ENCODE measurements at places on chromosomes 16 and 17.

- DNase-seq: no peak
Measured at GRCh38 chr16:74078511-74079231, 217.9 kb upstream of the PSMD7 start.

- DNase-seq: no peak
Measured at GRCh38 chr16:73426433-73427160, 378.7 kb upstream of the ZFHX3 start.

DNA sequence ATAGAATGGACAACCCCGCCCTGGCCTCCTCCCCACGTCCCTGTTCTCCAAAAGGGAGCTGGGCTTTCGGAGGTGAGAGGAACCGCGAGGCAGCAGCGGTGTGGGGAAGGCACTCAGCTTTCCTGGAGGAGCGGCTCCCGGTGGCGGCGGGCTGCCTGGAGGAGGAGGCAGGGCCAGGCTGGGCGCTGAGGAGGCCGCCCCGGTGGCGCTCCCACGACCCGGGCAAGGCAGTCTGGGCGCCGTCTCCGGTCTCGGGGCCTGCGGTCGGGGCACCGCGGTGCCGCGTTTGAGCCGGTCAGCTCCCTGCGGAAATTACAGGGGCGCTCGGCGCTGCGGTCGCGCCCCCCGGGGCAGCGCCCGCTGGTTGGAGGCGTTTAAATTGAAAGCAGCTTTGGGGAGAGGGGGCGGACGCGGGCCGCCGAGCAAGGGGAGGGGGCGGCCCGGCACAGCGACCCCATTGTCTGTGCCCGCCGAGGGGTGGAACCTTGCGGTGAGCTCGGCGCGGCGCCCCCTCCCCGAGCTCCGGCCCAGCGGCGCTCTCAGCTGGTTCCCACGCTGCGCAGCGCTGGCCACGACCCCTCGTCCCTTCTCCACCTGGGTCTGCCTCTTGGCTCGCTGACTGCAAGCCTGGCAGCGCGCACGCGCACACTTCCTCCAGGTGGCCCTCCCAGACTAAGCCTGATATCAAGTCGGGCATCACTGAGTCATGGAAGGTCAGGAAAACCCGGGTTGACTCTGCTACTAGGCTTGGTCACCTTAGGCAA, 58.7 kb upstream of the DLX4 start:
- no peak for DNase-seq

GRCh38 chr17:32831627-32832243, 45.2 kb downstream of the MYO1D start:
- DNase-seq: no peak

DNA sequence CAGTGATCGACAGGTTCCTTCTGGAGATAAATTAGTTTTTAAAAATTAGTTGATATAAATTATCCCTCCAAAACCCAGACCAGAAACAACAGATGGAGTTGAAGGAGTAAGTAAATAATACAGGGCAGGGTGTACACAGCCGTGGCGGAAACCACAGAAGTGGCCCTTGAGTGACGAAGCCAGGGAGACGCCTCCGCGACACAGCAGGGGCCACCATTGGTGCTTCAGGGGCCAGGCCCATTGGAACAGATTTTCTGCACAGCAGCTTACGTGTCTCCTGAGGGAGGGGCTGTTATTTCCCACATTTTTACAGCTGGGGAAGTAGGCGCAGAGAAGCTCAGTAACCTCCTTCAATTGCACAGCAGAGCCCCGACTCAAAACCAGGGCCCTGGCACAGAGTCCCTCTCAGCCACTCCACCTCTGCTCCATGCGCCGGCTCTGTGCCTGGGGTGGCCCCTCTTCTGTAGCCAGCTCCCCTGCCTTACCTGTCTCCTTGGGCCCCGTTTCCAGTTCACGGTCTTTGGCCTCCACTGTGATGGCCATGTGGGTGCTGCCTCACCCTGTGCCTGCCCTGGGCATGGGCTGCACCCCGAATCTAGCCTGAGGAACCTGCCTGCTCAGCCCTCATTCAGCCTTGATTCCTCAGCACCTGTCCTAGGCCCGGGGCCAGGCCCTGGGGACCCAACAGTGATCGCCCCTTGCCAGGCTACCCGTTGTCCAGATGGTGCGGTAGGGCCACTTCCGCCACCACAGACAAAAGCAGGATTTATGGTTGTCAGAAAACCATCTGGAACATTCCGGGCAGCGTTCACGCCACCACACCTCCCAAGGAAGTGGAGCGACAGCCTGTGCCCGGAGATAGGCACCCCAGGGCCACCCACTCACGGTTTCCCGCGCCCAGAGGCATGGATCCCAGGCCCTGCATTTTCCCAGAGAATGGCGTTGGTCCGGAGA, 128.5 kb upstream of the GSE1 start:
- DNase-seq: no peak

DNA sequence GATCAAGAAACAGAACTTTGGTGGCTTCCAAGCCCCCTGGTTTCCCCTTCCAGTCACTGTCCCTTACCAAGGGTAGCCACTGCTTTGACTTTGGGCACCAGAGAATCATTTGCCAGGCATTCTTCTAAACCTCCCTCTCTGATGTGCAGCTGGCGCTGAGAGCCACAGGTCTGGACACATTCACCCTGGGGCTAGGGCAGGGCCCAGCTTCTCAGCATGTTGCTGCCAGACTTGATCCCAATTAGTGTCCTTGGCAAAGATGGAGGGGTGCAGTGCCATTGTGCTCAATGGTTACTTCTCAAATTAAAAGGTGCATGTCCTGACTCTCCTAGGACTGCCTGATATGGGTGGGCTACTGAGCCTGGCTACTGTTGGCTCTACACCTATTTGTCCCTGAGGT, 7.6 kb upstream of the SLC47A2 start:
- DNase-seq: no peak

DNA sequence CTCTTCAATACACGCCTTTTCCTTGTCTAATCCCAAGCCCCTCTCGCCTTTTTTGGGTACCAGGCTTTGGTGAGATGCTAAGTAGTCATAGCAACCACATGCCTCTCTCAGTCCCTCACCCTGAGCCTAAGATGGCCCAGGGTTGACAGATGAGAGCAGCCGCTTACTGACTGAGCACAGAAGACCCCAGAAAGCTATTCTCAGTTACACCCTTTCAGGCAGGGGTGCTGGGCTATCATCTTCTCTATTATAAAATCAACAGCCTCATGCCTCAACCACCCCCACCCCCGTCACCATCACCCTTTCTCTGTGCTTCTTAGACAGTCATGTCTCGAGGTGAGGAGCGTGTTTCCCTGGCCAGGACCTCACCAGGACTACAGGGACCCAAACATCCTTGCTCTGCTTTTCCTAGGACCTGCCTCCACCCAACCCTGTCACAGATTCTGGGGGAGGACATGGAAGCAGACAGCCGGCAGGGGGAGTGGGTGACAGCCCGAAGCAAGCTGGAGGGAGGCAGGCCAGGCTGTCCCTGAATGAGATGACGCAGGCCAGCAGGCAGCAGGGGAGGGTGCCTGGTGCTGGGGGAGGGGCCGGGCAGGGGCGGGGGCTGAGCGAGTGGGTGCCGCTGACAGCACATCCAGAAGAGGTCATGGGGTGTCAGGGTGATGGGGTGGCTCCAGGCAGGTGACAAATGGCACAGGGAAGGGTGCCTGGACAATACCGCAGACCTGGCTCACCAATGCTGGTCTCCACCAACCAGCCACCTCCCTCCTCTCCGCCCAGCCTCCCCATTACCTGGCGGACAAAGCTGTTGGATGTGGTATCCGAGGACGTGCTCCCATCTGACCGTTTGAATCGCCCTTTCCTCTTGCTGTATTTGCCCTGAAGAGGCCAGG, 3.1 kb downstream of the CACNB1 start:
- peak; percentile 88 for DNase-seq

GRCh38 chr16:85616607-85617321, 3.6 kb downstream of the GSE1 start:
- DNase-seq: no peak

- no peak for DNase-seq
Measured at GRCh38 chr16:4660454-4661007, 32.8 kb upstream of the NUDT16L1 start.

GRCh38 chr16:87271256-87271655, 45.9 kb downstream of the C16orf95 start:
- DNase-seq: no peak

DNA sequence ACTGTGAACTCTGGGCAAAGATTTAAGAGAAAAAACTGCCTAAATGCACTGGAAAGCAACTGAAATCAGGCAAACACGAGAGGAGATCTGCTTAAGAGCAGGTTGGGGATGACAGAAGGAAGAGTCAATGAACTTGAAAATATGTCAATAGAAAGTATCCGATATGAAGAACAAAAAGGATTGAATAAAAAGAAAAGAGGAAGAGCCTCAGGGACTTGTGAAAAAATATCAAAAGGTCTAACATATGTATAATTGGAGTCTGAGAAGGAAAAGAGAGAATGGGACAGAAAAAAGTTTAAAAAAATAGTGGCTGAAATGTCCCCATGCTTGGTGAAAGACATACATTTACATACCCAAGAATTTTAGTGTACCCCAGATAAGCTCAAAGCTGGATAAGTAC, 195.5 kb downstream of the COPRS start:
- no peak for DNase-seq

DNA sequence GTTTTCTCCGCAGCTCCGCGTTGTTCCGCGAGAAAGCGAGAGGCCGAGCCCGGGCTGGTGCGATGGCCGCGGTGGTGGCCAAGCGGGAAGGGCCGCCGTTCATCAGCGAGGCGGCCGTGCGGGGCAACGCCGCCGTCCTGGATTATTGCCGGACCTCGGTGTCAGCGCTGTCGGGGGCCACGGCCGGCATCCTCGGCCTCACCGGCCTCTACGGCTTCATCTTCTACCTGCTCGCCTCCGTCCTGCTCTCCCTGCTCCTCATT, 404 bp downstream of the EMC6 start:
- DNase-seq: no peak

DNA sequence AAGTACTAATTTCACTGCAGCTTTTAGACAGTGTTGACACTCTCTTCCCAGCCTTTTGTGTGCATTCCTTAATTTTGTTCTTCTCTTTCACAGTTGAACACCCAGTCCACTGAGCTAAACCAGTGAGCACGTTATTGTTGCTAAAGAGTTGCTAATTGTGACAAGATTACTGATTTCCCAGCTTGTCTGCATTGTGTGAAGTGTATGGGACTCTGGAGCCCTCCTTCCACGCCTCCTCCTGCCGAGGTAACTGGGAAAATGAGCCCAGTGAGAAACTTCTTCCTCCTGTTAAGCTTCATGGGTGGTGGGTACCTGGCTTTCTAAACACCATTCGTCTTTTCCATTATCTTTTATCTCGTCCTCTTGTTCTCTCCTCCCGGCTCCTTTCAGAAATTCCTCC, 29.8 kb upstream of the DNAH17 start:
- no peak for DNase-seq

DNA sequence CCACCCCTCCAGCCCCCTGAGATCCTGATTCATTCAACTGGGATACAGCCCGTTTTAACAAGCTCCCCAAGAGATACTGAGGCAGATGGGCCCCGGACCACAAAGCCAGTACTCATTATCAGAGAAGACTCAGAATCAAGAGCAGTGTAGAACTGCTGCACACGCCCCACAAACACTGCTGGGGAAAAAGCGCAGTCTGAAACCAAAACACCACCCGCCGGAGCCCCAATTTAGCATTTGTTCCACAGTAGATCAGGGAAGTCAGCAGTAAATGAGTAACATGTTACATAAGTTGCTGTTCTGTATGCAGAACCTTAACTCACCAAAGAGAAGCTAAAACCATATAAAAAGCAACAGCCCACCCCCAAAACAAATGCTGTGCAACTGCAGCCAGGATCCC, 123.6 kb downstream of the CDYL2 start:
- DNase-seq: no peak

GRCh38 chr17:73976676-73977521, 226.6 kb upstream of the RPL38 start:
- DNase-seq: no peak

GRCh38 chr16:7083096-7083495, 249.5 kb upstream of the RBFOX1 start:
- no peak for DNase-seq

GRCh38 chr16:84368308-84368996, at the start of gene ATP2C2:
TSS of gene ATP2C2 (plus strand) at chr16:84368538. CDS start at chr16:84368616, 78 bp downstream.
- DNase-seq: no peak

DNA sequence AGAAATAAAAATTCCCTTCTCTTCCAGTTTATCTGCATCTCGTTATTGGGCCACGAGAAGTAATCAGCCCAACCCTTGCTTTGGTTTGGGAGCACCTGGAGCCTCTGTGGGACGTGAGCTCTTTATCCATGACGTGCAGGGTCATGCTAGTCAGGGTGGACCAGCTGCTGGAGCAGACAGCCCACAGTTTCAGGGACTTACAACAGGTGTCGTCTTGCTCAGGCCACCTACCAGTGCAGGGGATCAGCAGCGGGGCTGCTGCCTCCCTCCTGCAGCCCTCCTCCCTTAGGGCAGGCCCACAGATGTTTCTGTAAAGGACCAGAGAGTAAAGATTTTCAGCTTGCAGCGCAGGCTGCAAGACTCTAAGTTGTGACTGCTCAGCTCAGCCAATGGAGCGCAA, 16.9 kb downstream of the ADAD2 start:
- no peak for DNase-seq

DNA sequence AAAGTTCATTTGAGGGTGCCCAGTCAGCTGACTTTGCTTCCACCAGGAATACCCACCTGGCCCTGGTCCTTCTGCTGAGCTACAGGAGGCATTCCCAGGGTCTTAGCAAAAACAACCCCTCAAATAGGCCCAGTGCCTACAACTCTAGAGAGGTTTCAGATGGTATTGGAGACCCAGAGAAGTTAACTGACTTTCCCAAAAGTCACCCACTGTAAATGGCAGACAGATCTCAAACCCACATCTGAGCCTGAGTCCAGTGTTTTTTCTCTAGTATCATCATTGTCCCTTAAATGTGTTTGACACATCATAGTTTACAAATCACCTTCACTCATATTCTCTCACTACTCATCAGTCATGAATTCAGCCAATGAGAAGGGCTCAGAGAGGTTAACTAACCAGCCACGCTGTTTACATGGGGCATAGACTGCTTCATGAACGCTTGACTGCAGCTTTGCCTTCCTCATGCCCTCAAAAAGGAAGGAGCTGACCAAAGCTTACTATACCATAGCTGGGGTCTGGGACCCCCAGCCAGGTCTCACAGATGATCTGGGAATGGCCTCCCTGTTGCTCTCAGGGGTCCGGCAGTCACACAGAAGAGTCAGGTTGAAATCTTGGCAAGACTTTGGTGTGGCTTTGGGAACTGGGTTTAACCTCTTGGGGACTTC, 3.7 kb downstream of the PHOSPHO1 start:
- DNase-seq: no peak

GRCh38 chr17:52287611-52288010, 129.1 kb upstream of the CA10 start:
- DNase-seq: no peak

DNA sequence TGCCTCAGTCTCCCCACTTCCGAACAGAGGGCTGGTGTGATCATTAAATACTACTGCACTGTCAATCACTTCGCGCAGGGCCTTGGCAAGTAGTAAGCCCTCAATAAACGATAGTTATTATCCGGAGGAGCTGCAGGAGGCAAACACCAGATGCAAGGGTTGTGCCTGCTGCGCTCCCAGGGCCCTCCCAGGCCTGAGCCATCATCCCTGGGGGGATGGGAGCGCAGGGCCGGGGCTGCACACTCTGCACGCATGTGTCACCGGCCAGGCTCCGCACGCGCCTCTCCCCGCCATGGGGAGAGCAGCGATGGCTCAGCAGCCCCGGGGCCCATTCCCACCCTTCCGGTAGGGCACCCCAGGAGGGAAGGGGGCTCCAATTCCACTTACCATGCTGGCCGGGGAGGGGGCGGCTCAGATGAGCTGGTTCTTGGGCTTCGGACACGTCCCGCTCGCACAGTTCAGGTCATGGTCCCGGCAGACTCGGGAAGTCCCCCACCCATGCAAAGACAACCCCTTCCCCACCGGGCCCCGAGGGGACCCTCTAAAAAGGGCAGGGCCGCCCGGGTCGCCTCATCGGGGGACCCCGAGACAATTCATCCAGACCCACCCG, 681 bp downstream of the XPO6 start:
- peak; percentile 73 for DNase-seq
